ENCODE measurements at places on chromosomes 13 and 19. TPM values are rescaled to one million over a fixed set of nuclear protein-coding genes. Genes with fewer than 3 reads are reported as not detected.

DNA sequence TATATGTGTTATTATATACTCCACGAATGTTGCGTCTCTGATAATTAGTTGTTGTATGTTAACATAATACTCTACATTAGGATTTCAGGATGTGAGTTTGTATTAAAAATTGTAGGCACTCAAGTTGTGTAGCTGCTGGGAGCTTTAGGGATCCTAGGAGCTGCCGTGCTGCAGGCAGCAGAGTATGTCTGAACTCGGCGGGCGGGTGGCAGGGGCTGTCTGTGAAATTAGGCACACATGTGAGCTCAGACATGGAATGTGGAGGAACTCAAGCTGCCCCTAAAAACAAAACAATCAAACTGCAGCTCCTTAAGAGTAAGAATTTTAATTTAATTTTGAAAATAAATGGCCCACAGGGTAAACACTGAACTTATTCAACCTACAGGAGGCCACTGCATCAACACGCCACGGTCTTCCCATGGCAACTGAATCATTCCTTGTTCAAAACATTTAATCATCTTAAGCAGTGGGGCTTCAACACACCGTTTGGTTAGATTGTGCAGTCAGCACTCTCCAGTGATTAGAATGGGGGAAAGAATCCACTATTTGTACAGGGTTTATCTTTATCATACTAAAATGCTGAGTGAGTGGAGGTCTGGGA lies 22.7 kb downstream of the SERTM1 start:
- no peaks in the 10 kb centered on the region for H3K36me3 ChIP-seq
- peaks cover 16% of the 10 kb centered on the region for H3K4me1 ChIP-seq
- H3K27me3 ChIP-seq: peaks cover 25% of the 10 kb centered on the region
- DNase-seq: no peak
- H3K4me3 ChIP-seq: no peak overlapping the region
- no peak overlapping the region for H3K27ac ChIP-seq

GRCh38 chr13:47025791-47026447 lies 129.1 kb upstream of the HTR2A start:
- H3K27ac ChIP-seq: no peak overlapping the region
- H3K36me3 ChIP-seq: no peaks in the 10 kb centered on the region
- H3K4me3 ChIP-seq: no peak overlapping the region

- H3K27me3 ChIP-seq: peaks cover 20% of the 10 kb centered on the region
- H3K27ac ChIP-seq: no peak overlapping the region
- H3K36me3 ChIP-seq: no peaks in the 10 kb centered on the region
Measured at GRCh38 chr19:39209196-39209595, 5.1 kb upstream of the SYCN start.

DNA sequence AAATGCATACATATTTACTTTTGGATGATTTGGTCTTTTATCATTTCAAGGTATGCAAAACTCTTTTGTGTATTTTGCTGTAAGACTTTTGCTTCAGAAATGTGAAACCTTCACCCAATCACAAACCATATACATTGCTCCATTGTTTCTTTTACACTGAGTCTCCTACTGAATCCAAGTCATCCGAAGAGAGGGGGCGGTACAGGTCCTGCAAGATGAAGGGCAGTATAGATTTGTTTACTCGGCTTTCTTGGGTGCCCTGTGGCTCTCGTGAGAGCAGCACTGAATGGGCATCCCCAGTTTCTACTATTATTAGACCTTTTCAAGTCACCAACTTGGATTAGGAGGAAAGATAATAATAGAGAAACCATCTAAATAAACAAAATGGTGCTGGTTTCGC lies 280.6 kb downstream of the DCLK1 start:
- H3K4me3 ChIP-seq: no peak overlapping the region
- no peak for DNase-seq

GRCh38 chr13:60427285-60427684 lies 30.3 kb downstream of the TDRD3 start:
- no peak overlapping the region for H3K4me3 ChIP-seq
- DNase-seq: no peak
- peaks cover 4% of the 10 kb centered on the region for H3K36me3 ChIP-seq
- no peaks in the 10 kb centered on the region for H3K4me1 ChIP-seq

GRCh38 chr19:55209693-55210472 lies 582 bp upstream of the PTPRH start:
- peaks cover 5% of the 10 kb centered on the region for H3K27me3 ChIP-seq
- peak overlapping the region; percentile 49 for H3K4me3 ChIP-seq
- H3K36me3 ChIP-seq: no peaks in the 10 kb centered on the region
- H3K4me1 ChIP-seq: peaks cover 13% of the 10 kb centered on the region
- DNase-seq: no peak
- H3K27ac ChIP-seq: peak overlapping the region; percentile 78

GRCh38 chr13:73960474-73960873 lies 173.7 kb downstream of the KLF12 start:
- no peak overlapping the region for H3K27ac ChIP-seq
- no peak overlapping the region for H3K4me3 ChIP-seq
- H3K27me3 ChIP-seq: no peaks in the 10 kb centered on the region
- peaks cover 3% of the 10 kb centered on the region for H3K36me3 ChIP-seq
- peaks cover 12% of the 10 kb centered on the region for H3K4me1 ChIP-seq

DNA sequence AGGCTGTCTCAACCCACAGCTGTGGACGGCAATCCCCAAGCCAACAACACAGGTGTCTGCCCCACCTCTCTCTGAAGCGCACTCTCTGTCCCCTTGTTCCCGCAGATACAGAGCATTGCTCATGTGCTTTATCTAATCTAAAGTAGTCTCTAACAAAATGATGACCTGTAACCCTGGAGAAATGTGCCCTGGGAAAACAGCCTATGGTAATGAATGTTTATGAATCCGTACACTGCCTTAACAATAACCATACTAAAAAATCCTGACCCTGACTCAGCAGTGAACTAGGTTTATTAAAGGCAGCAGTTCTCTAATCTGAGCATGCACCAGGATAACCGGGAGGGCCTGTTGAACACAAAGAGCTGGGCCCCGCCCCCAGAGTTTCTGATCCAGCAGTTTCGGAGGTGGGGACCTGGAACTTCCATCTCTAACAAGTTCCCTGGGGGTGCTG lies 50.7 kb upstream of the SLC15A1 start:
- peak; percentile 59 for DNase-seq
- peaks cover 7% of the 10 kb centered on the region for H3K4me1 ChIP-seq
- no peaks in the 10 kb centered on the region for H3K27me3 ChIP-seq
- H3K27ac ChIP-seq: peak overlapping the region; percentile 12
- peaks cover 8% of the 10 kb centered on the region for H3K36me3 ChIP-seq
- H3K4me3 ChIP-seq: no peak overlapping the region

- H3K27me3 ChIP-seq: peaks cover 14% of the 10 kb centered on the region
- no peaks in the 10 kb centered on the region for H3K36me3 ChIP-seq
- no peak overlapping the region for H3K4me3 ChIP-seq
- no peaks in the 10 kb centered on the region for H3K4me1 ChIP-seq
- DNase-seq: no peak
Measured at GRCh38 chr19:54369082-54369687, 4.5 kb upstream of the LAIR1 start.

GRCh38 chr19:46972311-46972710 lies 47.3 kb upstream of the NPAS1 start:
- no peak for DNase-seq
- peaks cover 18% of the 10 kb centered on the region for H3K36me3 ChIP-seq
- H3K4me3 ChIP-seq: no peak overlapping the region

- H3K27me3 ChIP-seq: no peaks in the 10 kb centered on the region
- no peak overlapping the region for H3K4me3 ChIP-seq
- no peaks in the 10 kb centered on the region for H3K4me1 ChIP-seq
- no peak overlapping the region for H3K27ac ChIP-seq
- H3K36me3 ChIP-seq: peaks cover 4% of the 10 kb centered on the region
- no peak for DNase-seq
Measured at GRCh38 chr13:68417801-68418200, 1187.7 kb upstream of the PCDH9 start.

DNA sequence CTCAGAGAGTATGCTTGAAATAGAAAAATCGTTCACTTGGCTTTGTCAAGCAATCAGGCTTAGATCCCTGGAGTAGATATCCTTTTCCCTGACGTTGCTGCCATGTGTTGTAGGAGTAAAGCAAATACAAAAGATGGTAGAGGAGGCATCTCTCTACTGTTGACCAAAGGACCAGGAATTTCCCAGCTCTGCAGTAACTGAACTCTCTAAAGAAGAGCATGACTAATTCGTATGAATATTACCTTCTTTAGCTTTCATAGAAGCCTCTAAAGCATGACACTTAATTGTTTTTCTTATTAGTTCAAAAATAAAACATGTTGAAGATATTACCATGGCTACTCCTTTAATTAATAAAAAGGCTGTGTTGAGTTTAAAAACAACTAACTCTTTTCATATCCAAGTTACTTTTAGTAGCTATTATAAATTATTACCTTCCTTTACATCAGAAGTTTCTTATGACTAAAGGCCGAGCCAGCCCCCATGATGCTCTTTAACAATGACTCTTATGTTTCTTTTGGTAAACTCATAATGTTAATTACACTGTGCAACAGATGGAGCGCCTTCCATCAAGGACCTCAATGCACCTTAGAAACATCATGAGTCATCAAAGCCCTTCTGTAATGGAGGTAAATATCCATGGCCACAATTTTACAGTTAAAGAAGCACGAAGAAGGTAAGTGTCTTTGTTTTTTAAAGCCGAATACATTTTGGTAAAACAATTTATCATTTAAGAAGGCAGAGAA lies 352.4 kb downstream of the KLF5 start:
- H3K4me3 ChIP-seq: no peak overlapping the region
- H3K4me1 ChIP-seq: no peaks in the 10 kb centered on the region

- H3K36me3 ChIP-seq: no peaks in the 10 kb centered on the region
- H3K27me3 ChIP-seq: peaks cover 61% of the 10 kb centered on the region
- DNase-seq: no peak
- peaks cover 11% of the 10 kb centered on the region for H3K4me1 ChIP-seq
- no peak overlapping the region for H3K4me3 ChIP-seq
Measured at GRCh38 chr13:112351825-112352224, 24.3 kb upstream of the SPACA7 start.

GRCh38 chr13:43961909-43962308 lies 82.2 kb downstream of the LACC1 start:
- H3K27me3 ChIP-seq: no peaks in the 10 kb centered on the region
- H3K4me3 ChIP-seq: no peak overlapping the region
- H3K27ac ChIP-seq: no peak overlapping the region
- no peak for DNase-seq

GRCh38 chr13:44249431-44249836 lies 124.2 kb upstream of the SERP2 start:
- H3K27me3 ChIP-seq: no peaks in the 10 kb centered on the region
- peaks cover 8% of the 10 kb centered on the region for H3K4me1 ChIP-seq
- DNase-seq: no peak
- no peaks in the 10 kb centered on the region for H3K36me3 ChIP-seq
- no peak overlapping the region for H3K4me3 ChIP-seq
- peak overlapping the region; percentile 43 for H3K27ac ChIP-seq

KIR2DL4 gene
- not detected for total RNA-seq

IFI30 gene
- total RNA-seq: 22.8 TPM

ADAMTS10 gene
- total RNA-seq: 6.4 TPM

SLC25A23 gene
- total RNA-seq: 86.6 TPM

PCDH17 gene
- total RNA-seq: 16.6 TPM

All from type B pancreatic cell (in vitro differentiated cells).